ENCODE measurements at places on chromosomes 12 and 14.

- no peak overlapping the region for H3K4me3 ChIP-seq
- no peak overlapping the region for H3K27ac ChIP-seq
- H3K36me3 ChIP-seq, result no peaks in the 10 kb centered on the region
- no peaks in the 10 kb centered on the region for H3K27me3 ChIP-seq
Measured at GRCh38 chr12:78149459-78149858, 318.8 kb downstream of the NAV3 start.

GRCh38 chr12:7058163-7058845, 2.2 kb upstream of the C1S start:
- no peak overlapping the region for H3K27ac ChIP-seq
- no peaks in the 10 kb centered on the region for H3K4me1 ChIP-seq
- DNase-seq, result no peak

GRCh38 chr14:73289729-73290128, 52.4 kb downstream of the PAPLN start:
- no peaks in the 10 kb centered on the region for H3K4me1 ChIP-seq
- no peak overlapping the region for H3K27ac ChIP-seq
- no peak for DNase-seq
- H3K27me3 ChIP-seq, result no peaks in the 10 kb centered on the region
- no peak overlapping the region for H3K4me3 ChIP-seq
- H3K36me3 ChIP-seq, result peaks cover 18% of the 10 kb centered on the region

DNA sequence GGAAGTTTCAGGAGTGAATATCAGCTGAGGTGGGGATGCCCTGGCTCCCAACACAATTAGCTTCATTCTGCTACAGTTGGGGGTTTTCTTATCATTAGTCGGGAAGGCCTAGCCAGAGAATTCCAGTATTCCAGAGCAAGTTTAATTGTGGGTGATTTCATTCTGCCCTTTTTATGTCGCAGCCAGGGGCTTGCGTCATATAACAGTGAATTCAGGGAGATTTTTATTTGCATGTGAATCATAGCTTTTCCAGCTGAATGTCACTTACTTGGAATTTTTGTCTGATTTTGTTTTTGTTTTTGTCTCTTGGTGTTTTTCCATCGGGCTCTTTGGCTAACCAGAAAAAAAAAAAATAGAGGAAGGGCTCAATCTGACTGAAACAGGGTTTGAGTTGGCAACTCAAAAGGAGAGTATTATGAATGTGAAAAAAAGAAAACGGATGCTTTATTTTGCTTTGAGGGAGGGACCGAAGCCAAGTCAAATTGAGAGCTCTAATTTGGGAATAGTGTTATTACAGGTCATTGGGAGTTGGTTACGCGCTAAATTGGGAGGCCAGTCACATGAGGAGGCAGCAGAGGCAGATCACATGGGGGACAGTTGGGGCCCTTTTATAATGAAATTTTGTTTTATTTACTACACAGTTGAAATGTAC, 119.4 kb downstream of the SAMD4A start:
- no peaks in the 10 kb centered on the region for H3K4me1 ChIP-seq
- DNase-seq, result no peak
- H3K4me3 ChIP-seq, result no peak overlapping the region
- no peaks in the 10 kb centered on the region for H3K36me3 ChIP-seq

- H3K4me1 ChIP-seq, result peaks cover 15% of the 10 kb centered on the region
- H3K4me3 ChIP-seq, result peak overlapping the region; percentile 16
- peaks cover 6% of the 10 kb centered on the region for H3K36me3 ChIP-seq
- H3K27ac ChIP-seq, result no peak overlapping the region
- DNase-seq, result no peak
Measured at GRCh38 chr14:44970907-44971306, 8.9 kb downstream of the TOGARAM1 start.

All from CD4-positive, CD25-positive, alpha-beta regulatory T cell (primary cell).